ENCODE measurements at places on chromosomes 13 and 19.
A peak's percentile ranks its signal among the peaks of the same experiment; 100 is the strongest.

GRCh38 chr13:60540276-60540675, 143.3 kb downstream of the TDRD3 start:
- no peak for DNase-seq

- no peak for DNase-seq
These were observed 421.6 kb upstream of the KLF12 start for GRCh38 chr13:74555651-74556420.

DNA sequence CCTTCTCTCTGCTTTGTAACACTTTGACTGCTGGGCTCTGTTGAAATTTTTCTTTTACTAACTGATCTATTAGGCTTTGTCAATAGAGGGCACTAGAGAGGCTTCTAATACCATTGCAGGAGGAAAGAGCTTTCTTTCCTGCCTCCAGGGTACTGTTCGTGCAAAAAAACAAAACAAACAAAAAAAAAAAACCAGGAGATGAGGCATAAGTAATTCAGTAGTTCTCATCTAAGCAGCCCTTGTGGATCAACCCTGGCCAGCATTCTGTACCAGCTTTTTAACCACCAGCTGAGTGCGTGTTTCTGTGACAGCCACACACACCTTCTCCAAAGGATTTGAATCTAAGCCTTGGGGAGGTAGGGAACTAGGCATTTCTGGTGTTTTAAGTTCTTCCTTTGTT, 1707.6 kb upstream of the SLC10A2 start:
- DNase-seq = peak; percentile 69

DNA sequence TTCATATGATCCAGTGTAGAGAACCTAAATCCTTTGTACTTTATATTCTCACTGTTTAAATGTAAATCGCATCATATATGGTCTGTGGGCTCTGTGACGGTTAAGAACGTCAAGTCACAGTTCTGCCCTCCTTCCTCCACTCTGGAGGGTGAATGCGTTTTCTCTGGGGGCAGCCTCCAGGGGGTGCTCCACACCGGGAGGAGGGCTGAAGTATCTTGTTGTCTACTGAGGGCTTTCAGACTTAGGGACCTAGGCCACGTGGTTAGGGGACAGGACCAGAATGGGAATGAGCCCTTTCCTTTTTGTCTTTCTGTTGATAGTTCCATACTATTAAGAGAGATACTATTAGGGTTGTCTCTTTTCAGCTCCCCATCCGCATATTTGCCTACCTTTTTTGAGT, 504.9 kb downstream of the FGF9 start:
- no peak for DNase-seq

GRCh38 chr13:86562866-86563265, 763.6 kb upstream of the SLITRK6 start:
- no peak for DNase-seq

GRCh38 chr13:113209759-113210421, 477 bp downstream of the CUL4A start:
- peak; percentile 55 for DNase-seq

DNA sequence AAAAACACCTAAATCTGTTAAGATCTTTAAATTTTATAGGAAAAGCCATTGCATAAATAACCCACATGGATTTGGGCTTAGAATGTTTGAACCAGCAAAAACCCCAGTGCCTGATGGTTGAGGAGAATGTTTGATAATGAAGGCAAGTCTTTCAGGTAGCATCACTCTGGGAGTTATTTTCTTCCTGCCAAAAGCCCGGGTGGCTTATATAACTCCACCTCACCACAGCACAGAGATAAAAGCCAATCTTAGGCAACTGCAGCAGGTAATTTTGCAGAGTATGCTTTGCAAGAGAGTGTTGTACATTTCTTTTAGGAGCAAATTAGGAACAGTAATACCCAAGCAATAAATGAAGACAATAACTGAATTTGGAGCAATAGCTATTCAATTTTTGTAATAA, 7.8 kb upstream of the WASF3 start:
- no peak for DNase-seq

GRCh38 chr13:110832205-110832479, 82.7 kb downstream of the ANKRD10 start:
- DNase-seq = no peak

DNA sequence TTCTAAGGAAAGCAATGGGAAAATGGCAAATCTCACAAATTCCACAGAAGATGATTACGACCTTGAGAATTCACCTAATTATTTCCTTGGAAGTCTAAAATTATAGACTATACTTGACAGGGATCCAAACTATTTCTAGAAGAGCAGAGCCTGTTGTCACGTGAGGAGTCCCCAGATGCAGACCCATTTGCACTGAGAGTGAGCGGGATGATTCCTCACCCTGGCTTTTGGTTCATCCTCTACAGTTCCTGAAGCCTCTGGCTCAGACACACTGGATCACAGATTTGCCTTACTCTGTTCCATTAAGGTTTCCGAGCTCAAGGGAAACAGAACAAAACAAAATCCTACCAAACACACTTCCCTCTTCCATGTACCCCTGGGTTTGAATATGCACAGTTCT, 23.0 kb upstream of the CYSLTR2 start:
- no peak for DNase-seq

DNA sequence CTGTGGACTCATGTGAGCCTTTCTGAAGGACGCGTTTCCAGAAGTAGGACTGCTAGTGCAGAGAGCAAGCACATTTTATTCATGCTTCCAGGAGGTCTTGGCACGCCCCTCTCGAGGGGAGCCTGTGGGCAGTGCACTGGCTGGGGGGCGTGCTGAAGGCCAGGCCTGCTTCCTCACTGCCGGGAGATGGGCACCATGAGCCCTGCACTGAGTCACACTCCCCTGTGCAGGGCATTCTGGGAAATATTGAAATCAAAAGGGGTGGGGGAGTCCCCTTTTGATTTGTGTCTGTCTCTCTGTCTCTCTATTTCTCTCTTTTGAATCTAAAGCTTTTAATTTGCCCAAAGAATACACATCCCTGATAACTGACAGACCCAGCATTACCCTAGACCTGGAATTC, 34.0 kb downstream of the DPF1 start:
- no peak for DNase-seq

DNA sequence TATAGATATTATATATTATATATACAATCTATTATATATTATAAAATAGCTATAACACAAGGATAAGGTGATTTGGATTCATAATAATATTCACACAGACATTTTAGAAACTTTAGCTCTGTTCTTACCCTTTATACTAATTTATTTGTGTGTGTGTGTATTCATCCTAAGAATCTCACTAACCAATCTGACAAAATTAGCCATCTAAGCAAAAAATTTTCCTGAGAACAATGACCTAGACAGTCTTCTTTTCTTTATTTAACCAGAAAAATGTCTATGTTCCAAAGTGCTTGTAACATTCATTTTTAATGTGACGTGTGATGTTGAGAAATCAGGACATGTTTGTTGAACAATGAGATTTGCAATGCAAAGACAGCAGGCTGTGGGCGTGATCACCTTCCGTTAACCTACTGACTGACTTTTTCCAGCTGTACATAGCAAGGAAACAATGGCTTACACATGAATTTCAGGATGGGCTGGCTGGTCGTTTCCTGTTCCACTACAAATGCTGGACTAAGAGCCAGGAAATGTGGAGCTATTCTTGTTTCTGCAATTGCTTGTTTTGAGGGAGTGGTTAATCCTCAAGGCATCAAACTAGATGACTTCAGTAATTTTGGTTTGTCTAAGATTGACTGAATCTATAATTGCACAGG, 634.6 kb upstream of the ARGLU1 start:
- no peak for DNase-seq

GRCh38 chr13:29583073-29583785, 12.3 kb downstream of the SLC7A1 start:
- peak; percentile 57 for DNase-seq

- no peak for DNase-seq
These were observed 83.3 kb downstream of the ERCC5 start for GRCh38 chr13:102928941-102929675.

DNA sequence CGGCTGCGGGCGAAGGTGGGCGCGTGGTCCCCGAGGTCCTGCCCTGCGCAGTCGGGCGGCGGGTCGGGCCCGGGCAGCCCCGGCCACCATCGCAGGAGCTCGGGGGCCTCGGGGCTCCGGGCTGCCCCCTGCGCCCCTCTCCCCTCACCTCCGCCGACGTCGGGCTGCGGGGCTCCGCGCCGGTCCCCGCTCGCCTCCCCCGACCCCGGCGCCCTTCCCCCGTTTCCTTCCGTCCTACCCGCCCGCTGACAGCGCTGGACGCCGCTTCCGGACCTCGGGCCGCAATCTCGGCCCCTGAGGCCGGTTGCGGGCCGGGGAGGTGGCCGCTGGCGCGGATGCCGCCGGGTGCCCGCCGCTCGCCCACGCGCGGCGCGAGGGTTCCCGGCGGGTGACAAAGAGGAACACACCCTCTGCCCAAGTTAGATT, 720 bp downstream of the FARP1 start:
- DNase-seq = no peak

GRCh38 chr13:39037410-39037879, 444 bp downstream of the PROSER1 start:
- DNase-seq = no peak

GRCh38 chr13:23796551-23796950, 92.6 kb downstream of the MIPEP start:
- DNase-seq = peak; percentile 61

- DNase-seq = peak; percentile 72
These were observed 105.6 kb downstream of the RAB20 start for GRCh38 chr13:110455941-110456340.

GRCh38 chr19:45020071-45020470, 18.8 kb upstream of the CLASRP start:
- DNase-seq = no peak

GRCh38 chr19:29855741-29856500, 44.1 kb downstream of the CCNE1 start:
- DNase-seq = no peak

DNA sequence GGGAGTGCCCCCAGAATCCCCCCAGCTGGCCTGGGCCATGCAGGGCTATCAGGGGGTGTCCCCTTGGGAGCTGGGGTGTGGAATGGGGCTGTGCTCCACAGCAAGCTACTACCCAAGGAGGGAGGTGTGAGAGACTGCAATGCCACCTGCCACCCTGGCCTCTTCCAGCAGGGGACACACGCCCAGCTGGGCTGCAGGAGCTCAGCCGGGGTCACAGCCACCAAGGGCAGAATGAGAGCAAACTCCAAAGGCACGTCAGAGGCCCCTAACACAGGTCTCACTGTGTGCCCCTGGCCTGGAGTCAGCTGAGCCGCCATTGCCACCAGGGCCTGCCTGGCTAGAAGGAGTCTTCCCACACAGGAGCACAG, 55.5 kb downstream of the MLLT1 start:
- no peak for DNase-seq

DNA sequence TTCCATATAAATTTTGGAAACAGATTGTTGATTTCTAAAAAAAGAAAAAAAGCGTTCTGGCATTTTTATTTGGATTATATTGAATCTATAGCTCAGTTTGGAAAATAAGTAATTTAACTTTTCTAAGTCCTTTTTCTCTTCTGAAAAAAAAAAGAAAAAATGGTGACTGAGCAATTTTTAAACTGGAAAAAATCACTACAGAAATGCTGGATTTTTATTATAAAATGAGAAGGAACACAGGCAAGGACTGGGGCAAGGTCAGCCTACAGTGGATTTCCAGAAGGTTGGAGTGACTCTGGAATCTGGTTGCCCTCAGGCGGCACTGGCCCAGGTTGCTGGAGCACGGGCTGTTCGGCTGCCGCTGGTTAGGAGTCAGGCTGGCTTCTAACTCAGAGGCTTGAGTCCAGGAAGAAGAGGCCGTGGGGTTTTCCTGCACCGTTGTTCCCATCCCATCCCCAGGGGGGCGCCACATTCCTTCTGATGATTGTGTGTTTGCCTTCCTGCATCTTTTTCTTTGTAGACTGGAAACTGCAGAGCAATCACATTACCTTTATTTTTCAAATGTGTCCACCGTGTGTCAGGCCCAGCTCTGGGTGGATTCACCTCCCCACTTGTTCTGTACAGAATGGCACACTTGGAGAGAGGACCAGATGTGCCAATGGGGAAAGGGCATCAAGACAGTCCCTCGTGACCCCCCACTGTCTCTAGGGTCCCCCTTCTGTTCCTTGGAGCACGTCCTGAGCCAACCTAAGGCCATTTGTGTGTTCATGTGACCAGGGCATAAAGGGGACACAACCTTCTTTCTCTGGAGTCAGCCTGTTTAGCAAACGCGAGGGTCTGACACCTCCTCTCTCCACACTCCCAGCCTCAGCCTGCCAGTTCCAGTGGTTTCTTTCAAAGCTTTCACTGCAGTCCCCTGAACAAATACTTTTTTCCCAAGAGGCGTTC, 44.5 kb upstream of the GTF3A start:
- peak; percentile 41 for DNase-seq

DNA sequence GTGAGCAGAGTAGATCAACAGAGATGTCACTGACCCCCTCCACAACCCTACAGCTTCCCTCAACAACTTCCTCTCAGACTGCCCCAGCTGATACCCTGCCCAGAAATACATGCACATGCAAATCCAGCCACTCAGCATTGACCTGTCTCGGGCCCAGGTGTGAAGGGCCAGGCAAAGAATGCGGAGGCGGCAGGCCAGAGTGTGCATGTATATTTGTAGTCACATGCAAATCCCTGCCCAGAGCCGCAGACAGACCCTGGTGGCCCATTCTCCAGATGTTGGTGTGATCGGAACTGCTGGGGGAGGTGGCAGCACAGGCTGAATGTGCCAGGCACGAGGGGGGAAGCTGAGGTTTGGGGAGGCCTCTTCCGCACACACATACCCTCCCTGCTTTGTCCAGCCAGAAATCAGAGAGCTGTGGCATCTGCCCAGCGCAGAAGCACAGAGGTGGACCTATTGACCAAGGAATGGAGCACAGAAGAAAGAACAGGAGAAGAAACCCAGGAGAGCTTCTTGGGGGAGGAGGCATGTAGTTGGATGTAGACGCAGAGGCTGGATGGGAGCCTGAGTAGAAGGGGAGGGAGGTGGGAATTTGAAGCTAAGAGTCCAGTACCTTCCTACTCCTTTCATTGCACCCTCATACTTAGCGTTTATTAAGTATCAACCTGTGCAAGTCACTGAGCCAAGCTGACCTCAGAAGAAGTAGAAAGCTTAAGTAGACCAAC, 14.4 kb downstream of the MEF2B start:
- DNase-seq = no peak

DNA sequence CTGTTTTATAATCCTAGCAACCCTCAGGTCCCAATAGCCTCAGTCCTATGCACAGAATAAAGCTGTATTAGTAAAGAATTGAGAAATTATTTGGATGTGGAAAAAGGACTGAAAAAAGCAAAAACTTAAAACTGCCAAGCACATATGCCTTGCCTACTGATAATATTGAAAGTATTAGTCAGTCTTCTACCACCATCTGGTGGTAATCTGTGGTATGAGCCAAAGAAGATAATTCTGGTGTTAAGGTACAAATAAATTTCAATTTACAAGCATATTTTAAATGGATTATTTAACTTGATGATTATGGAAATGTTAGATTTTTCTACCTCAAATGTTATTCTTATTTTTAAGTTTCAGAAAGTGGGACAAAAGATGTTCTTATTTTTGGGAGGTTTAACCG, 460.3 kb upstream of the KLHL1 start:
- DNase-seq = peak; percentile 21

- DNase-seq = no peak
These were observed 949 bp downstream of the RAB3A start for GRCh38 chr19:18202778-18203407.

Measured in amniotic epithelial cell (primary cell).